ENCODE measurements at places on chromosomes 3 and 15. TPM values are rescaled to one million over a fixed set of nuclear protein-coding genes. Genes with fewer than 3 reads are reported as not detected.

The GOLGA6L7 gene
- total RNA-seq: not detected

The ARPC4 gene
- total RNA-seq: 273 TPM

The UROC1 gene
- not detected for total RNA-seq

The NAALADL2 gene
- total RNA-seq: not detected

The GALNT15 gene
- total RNA-seq: not detected

The LINGO1 gene
- not detected for total RNA-seq

The SMC4 gene
- total RNA-seq: 163 TPM

The KIF15 gene
- 25.5 TPM for total RNA-seq

The TARS3 gene
- total RNA-seq: 15.2 TPM

The DUOX2 gene
- total RNA-seq: not detected

The PARP15 gene
- 13.2 TPM for total RNA-seq
